Fibroblast of lung (primary cell): ENCODE measurements at places on chromosomes 6 and 20. TPM values are rescaled to one million over a fixed set of nuclear protein-coding genes. Genes with fewer than 3 reads are reported as not detected.

VEGFA gene
- 150 and 208 TPM in 2 replicates for total RNA-seq

SEMG1 gene
- not detected in 2 replicates for total RNA-seq

RPS6KA2 gene
- total RNA-seq, result 109 and 116 TPM in 2 replicates

DOK5 gene
- total RNA-seq, result 16.9 and 19.2 TPM in 2 replicates

PLCB1 gene
- 9.0 and 13.4 TPM in 2 replicates for total RNA-seq

SYNDIG1 gene
- 0.17 and 0.51 TPM in 2 replicates for total RNA-seq

RBM24 gene
- 1.0 and 2.5 TPM in 2 replicates for total RNA-seq

- H3K4me1 ChIP-seq, result no peaks in the 10 kb centered on the region
- H3K27ac ChIP-seq, result no peak overlapping the region
- no peaks in the 10 kb centered on the region for H3K36me3 ChIP-seq
Observed at GRCh38 chr6:18820725-18821124, 433.6 kb downstream of the RNF144B start.

- H3K4me1 ChIP-seq, result no peaks in the 10 kb centered on the region
- H3K27ac ChIP-seq, result no peak overlapping the region
- no peaks in the 10 kb centered on the region for H3K27me3 ChIP-seq
- DNase-seq, result no peak
- H3K36me3 ChIP-seq, result no peaks in the 10 kb centered on the region
- no peak overlapping the region for H3K4me3 ChIP-seq
Observed at GRCh38 chr6:170186006-170186935, 104.6 kb downstream of the DLL1 start.

GRCh38 chr6:165988302-165988756, 179.3 kb downstream of the TBXT start:
- H3K4me3 ChIP-seq, result no peak overlapping the region
- H3K4me1 ChIP-seq, result no peaks in the 10 kb centered on the region
- DNase-seq, result no peak
- peaks cover 22% of the 10 kb centered on the region for H3K27me3 ChIP-seq
- no peak overlapping the region for H3K27ac ChIP-seq

DNA sequence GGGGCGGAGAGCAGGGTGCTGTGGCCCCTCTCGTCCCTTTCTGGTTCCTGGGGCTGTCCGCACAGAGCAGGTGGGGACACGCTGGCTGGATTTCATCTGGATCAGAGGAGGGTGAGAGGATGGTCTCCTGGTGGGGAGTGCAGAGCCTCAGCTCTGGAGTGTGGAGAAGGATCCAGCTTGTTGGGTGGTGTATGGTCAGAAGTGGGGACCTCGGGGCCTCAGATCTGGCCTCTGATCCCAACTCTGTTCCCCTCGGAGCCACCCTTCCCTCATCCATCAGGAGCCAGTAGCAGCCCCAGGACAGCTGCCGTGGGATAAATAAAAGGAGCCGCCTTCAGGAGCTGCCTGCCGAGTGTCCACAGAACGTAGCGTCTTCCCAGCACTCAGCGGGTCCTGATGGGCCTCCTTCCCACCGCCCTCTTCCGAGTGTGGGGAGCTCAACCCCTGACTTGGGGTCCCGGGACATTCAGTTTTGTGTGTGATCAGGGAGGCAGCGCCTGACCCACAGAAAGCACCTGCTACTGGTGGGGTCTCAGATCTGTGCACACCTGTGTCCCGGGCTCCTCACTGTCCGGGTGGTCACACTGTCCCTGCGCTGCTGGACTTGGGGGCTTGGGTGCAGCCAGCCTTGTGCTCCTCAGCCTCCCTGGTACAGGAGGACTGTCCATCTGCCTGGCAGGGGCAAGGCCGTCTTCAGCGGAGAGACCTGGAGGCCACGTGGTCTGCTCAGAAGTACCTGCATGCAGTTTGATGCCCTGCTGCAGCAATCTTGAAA, 25.4 kb upstream of the BHLHE23 start:
- no peak overlapping the region for H3K4me3 ChIP-seq
- H3K4me1 ChIP-seq, result no peaks in the 10 kb centered on the region
- H3K36me3 ChIP-seq, result no peaks in the 10 kb centered on the region
- H3K27ac ChIP-seq, result no peak overlapping the region

GRCh38 chr6:41584668-41585205, 38.6 kb downstream of the FOXP4 start:
- H3K27me3 ChIP-seq, result no peaks in the 10 kb centered on the region
- no peak overlapping the region for H3K27ac ChIP-seq
- H3K4me3 ChIP-seq, result no peak overlapping the region
- no peak for DNase-seq
- H3K36me3 ChIP-seq, result no peaks in the 10 kb centered on the region

DNA sequence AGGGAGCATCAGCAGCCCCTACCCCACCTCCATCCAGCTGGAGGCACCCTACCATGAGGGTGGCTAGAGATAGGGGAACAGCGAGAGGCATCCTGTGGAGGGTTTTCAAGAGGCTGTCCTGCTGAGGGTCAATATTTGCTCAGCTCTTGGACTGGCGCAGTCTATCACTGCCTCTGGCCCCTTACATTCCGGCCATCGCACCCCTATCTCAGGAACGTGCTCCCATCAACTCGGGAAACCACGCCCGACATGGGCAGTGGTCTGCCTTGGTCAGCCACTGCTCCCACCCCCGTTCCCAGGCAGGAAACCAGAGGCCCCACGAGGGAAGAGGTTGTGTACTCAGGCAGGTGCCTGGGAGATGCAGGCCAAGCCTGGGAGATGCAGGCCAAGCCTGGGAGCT, 57.9 kb downstream of the VEGFA start:
- H3K4me3 ChIP-seq, result no peak overlapping the region
- H3K36me3 ChIP-seq, result no peaks in the 10 kb centered on the region
- H3K27me3 ChIP-seq, result peaks cover 9% of the 10 kb centered on the region
- H3K4me1 ChIP-seq, result no peaks in the 10 kb centered on the region

DNA sequence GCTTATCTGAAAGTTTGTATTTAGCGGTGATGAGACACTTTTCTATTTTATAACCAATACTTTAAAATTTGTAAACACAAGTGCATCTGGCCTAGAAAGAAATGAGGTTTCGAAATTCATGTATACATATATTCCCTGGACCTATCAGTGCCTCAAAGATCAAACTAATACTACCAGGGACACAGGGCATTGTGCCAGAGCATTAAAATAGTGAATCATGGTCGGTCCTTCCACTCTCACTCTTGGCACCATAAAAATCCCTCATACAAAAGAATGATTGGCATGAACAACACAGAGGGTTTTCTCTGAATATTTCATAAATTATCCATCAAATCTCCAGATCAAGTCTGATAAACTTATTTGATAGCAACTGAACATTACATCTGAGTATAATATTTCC, 62.0 kb downstream of the MMUT start:
- no peak overlapping the region for H3K27ac ChIP-seq
- H3K4me3 ChIP-seq, result no peak overlapping the region
- DNase-seq, result peak; percentile 9
- no peaks in the 10 kb centered on the region for H3K27me3 ChIP-seq
- H3K36me3 ChIP-seq, result no peaks in the 10 kb centered on the region
- H3K4me1 ChIP-seq, result no peaks in the 10 kb centered on the region

DNA sequence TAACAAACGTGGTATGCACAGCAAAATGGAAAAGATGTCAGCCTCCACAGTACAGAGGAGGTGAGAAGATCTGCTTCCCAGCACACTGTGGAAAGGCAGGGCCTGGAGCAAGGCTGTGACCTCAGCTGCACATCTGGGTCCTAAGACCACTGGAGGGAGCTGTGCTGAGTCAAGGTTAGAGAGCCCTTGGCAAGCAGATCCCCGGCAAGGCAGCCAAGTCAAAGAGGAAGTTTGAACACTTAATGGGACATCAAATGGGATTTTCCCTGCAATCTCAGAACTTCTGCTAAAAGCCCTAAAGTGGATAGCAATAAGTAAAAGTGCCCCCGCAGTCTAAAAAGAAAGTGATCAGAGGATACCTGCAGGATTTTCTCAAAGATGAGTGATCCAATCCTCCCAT, 39.5 kb downstream of the UNC5CL start:
- H3K4me1 ChIP-seq, result peaks cover 5% of the 10 kb centered on the region
- peaks cover 5% of the 10 kb centered on the region for H3K27me3 ChIP-seq
- no peaks in the 10 kb centered on the region for H3K36me3 ChIP-seq
- no peak overlapping the region for H3K27ac ChIP-seq
- peak; percentile 40 for DNase-seq
- H3K4me3 ChIP-seq, result no peak overlapping the region

DNA sequence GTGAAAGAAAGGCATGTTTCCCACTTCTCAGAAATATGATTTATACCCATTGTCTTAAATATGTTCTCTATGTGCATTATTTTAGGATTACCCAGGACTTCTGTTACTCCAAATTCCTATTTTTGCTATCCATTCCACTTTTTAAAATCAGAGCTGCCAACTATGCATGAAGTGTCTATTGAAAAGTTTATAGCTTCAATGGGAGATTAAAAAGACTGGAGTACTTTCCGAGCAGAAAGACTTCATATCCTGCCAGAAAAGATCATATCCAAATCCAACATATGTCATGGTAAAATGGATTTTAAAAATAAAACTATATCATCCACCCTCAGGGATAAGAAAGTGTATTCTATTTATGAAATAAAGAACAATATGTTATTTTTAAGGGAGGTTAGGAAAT, 212.7 kb downstream of the COL12A1 start:
- DNase-seq, result no peak
- H3K27me3 ChIP-seq, result no peaks in the 10 kb centered on the region
- H3K36me3 ChIP-seq, result no peaks in the 10 kb centered on the region
- H3K4me3 ChIP-seq, result no peak overlapping the region
- no peak overlapping the region for H3K27ac ChIP-seq

GRCh38 chr6:51214442-51214841, 395.8 kb downstream of the TFAP2B start:
- H3K36me3 ChIP-seq, result no peaks in the 10 kb centered on the region
- no peaks in the 10 kb centered on the region for H3K4me1 ChIP-seq
- H3K27me3 ChIP-seq, result no peaks in the 10 kb centered on the region
- H3K27ac ChIP-seq, result no peak overlapping the region
- H3K4me3 ChIP-seq, result no peak overlapping the region
- DNase-seq, result no peak

DNA sequence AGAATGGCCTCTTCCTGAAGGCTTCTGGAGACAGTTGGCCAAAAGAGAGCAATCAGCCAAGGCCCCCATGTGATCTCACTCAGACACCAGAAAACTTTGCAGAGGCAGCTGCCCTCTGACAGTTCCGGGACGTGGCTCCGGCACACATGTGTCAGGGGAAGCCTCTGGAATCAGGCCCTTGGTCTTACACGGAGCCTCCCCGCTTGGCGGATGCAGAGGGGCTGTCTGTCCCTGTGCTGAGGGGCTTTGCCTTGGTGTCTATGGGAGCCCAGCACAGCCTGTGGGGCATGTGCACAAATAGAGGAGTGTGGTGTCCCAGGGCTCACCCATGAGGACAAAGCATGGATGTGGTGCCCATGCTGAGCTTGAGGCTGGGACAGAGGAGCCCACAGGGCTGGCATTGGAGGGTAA, 13.8 kb downstream of the SIGLEC1 start:
- no peak for DNase-seq
- H3K36me3 ChIP-seq, result no peaks in the 10 kb centered on the region
- H3K4me3 ChIP-seq, result no peak overlapping the region
- H3K27ac ChIP-seq, result no peak overlapping the region
- no peaks in the 10 kb centered on the region for H3K4me1 ChIP-seq

DNA sequence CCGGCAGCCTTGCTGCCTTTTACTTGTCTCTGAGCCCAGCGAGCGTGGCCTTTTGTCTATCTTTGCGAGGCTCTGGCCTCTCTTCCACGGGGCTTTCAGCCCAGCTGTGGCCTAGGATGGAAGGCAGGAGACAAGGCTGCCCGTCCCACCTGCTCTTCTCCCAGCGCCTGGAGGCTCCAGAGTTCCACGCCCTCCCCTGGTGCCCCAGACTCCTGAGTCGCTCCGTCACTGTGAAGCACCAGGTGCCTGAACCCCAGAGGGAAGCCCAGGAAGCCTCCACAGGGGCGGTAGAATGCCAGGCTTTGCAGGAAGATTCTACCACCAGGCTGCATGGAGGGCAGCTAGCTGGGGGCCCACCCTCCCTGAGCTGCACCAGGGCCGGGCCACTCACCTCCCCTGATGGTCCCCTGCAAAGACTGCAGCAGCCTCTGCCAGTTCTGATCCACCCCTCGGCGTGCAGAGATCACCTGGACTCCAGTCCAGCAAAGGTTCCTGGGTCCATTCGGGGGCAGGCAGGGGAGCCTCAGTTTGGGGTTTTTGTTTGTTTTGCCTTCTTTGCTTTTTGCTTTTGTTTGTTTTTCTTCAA, 384.6 kb downstream of the CDH4 start:
- no peaks in the 10 kb centered on the region for H3K36me3 ChIP-seq
- H3K4me3 ChIP-seq, result no peak overlapping the region
- no peak for DNase-seq
- H3K27ac ChIP-seq, result no peak overlapping the region
- no peaks in the 10 kb centered on the region for H3K27me3 ChIP-seq

DNA sequence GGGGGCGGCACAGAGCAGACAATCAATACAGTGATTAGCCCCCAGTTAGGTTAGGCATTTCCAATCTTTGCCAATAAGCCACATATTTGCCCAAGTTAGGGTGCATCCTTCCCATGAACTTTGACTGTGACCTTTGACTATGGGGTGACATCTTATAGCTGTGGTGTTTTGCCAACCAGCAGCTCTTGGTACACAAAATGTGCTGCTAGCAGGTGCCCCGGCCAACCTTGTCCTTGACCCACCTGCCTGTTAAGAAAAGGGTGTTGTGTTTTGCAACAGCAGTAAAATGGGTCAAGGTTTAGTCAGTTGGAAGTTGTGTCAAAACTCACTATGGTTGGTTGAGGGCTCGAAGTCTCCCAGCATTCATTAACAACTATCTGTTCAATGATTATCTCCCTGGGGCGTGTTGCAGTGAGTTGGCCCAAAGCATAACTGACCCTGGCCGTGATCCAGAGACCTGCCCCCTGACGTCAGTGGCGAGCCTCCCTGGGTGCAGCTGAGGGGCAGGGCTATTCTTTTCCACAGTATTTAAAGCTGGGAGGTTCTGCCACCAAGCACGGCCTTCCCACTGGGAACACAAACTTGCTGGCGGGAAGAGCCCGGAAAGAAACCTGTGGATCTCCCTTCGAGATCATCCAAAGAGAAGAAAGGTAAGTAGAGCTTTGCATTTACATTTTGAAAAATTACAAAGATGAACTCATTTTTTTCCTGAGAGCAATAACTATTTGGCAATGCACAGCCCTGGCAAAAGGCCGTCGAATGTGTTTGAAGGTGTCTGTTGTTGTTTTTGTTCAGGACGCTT, at the start of gene PCK1:
PCK1 (plus strand) TSS at position 557 of the 802 bp plus-strand sequence. CDS start 302 bp downstream, outside the sequence.
- peaks cover 3% of the 10 kb centered on the region for H3K27me3 ChIP-seq
- no peak for DNase-seq
- H3K27ac ChIP-seq, result no peak within 1 kb of the TSS

DNA sequence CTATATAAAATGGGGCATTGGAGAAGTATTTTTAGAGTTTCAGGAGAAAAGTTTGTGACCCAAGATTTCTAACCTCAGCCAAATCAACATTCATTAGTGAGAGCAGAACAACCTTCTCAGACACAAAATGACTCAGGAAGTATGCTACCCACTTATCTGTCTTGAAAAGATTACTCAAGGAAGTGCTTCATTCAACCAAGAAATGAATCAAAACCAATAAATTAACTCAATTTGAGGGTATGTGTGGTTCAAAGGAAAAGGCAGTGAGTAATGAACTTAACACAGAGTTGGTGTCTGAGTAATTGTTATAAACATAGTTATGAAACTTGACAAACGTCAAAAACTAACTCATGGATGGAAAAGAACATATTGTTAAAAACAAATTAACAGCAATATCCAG, 227.6 kb downstream of the HAO1 start:
- H3K4me3 ChIP-seq, result no peak overlapping the region
- no peak overlapping the region for H3K27ac ChIP-seq
- H3K4me1 ChIP-seq, result no peaks in the 10 kb centered on the region
- peak; percentile 34 for DNase-seq

GRCh38 chr6:39137245-39137644, 22.3 kb upstream of the SAYSD1 start:
- peak; percentile 39 for DNase-seq
- no peak overlapping the region for H3K4me3 ChIP-seq
- no peaks in the 10 kb centered on the region for H3K27me3 ChIP-seq
